Smooth muscle cell of the umbilical artery (primary cell): ENCODE measurements at places on chromosomes 11 and 22. TPM values are rescaled to one million over a fixed set of nuclear protein-coding genes. Genes with fewer than 3 reads are reported as not detected.

DEFB131B gene
- total RNA-seq, result not detected in 2 replicates

RAPSN gene
- total RNA-seq, result under 0.01 and 0.05 TPM in 2 replicates

RIC3 gene
- not detected in 2 replicates for total RNA-seq

B3GAT1 gene
- 0.05 TPM in 1 of 2 replicates, not detected in the other for total RNA-seq

C1QTNF4 gene
- total RNA-seq, result under 0.01 and 0.05 TPM in 2 replicates

CHADL gene
- 0.97 and 3.0 TPM in 2 replicates for total RNA-seq

ACRV1 gene
- total RNA-seq, result not detected in 2 replicates
